RWPE2 (cell line): ENCODE measurements at places on chromosomes 2 and 18.
A peak's percentile ranks its signal among the peaks of the same experiment; 100 is the strongest.

DNA sequence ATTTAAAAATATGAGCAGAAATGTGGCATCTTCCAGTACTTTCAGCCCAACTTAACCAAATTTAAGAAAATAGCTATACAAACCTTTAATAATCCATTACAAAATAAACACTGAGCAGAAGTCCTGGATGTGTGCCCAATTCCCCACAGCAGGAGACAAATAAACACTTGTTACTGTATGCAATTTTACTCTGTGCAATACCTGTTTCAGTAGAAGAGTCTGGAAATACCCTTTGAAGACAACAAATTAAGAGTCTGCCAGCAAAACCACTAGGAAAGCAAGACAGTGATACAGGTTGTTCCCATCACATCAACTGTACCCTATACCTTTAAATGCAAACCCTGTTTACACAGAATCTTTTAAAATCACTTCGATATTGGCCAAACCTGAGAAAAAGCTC is 41.4 kb upstream of the RNU4ATAC start:
- no peak for DNase-seq

DNA sequence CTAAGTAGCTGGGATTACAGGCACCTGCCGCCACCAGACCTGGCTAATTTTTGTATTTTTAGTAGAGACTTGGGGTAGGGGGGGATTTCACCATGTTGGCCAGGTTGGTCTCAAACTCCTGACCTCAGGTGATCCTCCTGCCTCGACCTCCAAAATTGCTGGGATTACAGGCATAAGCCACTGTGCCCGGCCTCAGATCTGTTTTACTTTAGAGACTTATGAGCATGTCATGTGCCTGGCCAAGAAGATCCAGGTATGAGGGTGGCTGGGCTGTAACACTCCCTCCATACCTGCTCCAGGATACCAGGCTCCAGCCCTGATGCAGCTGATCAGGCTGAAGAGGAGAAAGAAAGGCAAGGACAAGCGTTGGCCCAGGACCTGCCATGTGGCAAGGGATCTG is 125.0 kb downstream of the LPIN1 start:
- no peak for DNase-seq

DNA sequence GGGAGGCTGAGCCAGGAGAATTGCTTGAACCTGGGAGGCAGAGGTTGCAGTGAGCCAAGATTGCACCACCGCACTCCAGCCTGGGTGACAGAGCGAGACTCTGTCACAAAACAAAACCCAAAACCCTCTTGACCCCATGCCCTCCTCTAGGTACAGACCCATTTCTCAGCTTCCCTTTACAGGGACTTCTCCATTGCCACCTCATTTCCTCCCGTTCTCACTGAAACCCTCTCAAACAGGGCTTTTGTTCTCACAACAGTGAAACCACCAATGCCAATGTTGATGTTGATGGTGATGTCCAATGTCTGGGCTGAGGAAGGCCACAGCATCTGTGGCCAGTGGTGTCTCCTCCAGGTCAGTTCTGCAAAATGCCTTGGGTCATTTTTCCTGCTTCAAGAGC is 69.0 kb upstream of the ZCCHC2 start:
- DNase-seq, result no peak

DNA sequence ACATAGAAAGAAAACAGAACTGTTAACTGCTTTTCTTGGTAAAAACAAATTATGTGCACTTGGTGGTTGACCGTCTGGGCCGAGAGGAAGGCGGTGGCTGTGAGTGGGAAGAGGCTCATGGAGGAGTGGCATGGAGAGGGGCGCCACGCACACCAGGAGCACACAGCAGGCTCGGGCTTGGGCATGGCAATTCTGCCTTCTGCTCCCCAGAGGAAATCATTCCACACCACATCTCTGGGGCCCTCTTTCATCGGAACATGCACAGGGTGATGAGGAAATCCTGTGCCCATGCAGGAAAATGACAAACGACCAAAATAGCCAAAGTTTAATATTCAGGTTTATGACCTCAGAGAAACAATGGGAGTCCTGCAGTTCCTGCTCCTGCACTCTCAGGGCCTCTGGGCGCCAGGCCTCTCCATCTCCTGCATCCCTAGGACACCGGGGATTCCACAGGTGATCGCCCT is 26.4 kb downstream of the WDFY1 start:
- DNase-seq, result no peak

DNA sequence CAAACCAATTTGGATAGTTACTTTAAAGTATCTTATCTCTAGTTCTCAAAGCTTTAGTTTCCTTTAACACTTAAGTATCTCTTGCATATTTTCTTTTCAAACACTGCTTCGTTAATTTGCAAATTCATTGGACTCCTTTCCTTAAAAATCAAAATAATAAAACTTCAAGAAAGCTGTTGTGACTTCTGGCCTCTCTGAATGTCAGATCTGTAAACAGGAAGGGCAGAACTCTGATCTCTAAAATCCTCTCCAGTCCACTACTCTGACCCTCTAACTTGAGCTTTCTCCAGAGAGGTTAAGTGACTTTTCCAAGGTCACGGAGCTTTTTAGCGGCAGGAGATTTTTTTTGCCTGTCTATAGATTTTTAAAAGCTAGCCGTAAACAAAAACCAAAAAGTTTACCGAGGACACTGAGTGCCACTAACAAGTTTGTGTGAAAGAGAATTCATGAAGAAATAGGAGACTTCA is 155.5 kb downstream of the TGIF1 start:
- DNase-seq, result no peak

DNA sequence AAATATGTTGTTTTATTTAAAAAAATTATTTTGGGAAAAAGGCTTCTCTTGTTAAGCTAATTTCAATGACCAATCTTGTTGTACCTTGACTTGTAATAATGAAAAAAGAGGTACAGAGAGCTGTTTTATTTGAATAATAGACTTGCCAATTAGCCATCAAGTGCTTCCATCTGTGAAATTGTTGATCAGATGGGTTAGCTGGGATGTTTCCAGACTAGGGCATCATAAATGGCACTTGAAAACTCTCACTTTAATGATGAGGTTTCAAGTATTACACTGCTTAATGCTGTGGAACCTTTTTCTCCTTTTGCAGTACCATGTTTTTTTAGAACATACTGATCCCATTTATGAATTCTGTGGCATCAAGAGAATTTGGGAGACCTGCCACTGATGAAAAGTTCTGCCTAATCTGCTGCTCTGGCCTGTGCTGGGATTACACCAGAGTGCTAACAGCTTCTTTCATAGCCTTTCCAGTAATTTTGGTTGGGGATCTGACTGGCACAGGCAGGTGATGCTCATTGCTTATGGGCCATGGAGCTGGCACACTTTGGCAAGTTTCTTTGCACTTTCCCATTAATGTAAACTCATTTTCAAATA is 24.2 kb downstream of the PSMD14 start:
- no peak for DNase-seq

DNA sequence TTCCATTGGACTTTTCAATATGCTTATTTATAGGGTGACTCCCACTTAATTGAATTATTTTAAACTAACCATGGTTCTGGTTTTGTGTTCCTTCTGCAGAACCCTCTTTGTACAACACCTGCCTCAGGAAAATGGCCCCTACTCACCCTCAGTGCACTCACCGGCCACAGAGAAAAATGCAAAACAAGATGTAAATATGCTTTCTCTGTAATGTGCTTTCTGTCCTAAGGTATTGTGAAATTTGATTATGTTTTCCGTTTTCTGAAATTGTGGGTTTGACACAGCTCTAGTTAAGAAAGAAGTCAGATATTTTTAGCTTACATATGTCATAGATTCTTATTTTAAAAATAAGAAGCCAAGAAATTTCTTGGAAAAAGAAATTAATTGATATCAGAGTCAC is 357.7 kb upstream of the SMIM21 start:
- DNase-seq, result no peak

DNA sequence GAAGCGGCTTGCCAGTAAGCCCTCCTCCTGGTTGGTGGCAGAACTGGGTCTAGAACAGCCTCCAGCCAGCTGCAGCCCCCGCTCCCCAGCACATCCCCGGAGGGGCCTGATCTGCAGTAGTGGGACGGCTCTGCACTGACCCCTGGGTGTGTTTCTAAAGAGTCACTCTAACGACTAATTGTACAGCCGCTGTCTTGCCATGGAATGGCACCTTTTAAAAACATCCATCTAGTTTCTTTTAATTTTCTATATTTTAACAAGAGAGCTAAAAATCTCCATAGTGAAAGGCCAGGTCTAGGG is 82.0 kb downstream of the MTCL1 start:
- DNase-seq, result no peak

GRCh38 chr18:45849529-45849928 is 24.1 kb downstream of the SIGLEC15 start:
- no peak for DNase-seq

GRCh38 chr2:154408786-154409185 is 289.7 kb upstream of the KCNJ3 start:
- DNase-seq, result no peak

DNA sequence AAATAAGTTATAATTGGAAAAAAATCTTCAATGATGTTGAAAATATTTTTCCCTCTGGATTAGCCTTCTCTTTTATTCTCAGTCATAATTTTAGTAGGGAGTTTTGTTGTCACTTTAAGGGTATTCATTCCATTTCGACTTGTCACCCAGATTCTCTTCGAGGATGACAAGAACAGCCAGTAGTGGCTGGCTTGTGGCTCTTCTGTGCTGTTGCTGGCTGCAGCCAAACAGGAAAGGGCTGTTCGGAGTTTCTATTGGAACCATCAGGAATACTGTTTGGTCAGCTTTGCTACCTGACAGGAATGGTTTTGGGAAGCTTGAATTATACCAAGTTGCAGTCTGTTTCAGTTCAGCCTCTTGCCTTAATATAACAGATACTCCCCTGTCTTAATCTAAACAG is 41.6 kb downstream of the MGAT5 start:
- DNase-seq, result no peak

- DNase-seq, result no peak
Observed at GRCh38 chr18:32441533-32441932, 29.1 kb downstream of the GAREM1 start.

GRCh38 chr2:30147715-30148610 is 1.2 kb downstream of the YPEL5 start:
- DNase-seq, result peak; percentile 71

DNA sequence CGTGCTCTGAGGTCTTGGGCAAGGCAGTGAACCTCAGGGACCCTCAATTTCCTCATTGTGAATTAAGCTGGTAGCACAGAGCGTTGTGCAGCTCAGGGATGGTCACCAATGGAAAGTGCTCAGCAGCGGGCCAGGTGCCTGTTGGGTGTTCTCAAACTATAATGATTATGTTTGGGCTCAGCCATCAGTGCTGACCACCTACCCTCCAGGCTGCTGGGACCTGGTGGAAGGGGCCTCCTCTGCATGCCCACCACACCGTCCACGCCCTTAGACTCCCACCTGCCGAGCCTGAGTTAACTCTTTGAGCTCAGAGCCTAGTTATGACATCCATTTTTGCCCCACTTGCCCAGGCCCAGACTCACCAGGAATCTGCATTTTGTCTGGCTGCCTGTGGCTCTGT is 35.0 kb downstream of the GLI2 start:
- DNase-seq, result peak; percentile 27

DNA sequence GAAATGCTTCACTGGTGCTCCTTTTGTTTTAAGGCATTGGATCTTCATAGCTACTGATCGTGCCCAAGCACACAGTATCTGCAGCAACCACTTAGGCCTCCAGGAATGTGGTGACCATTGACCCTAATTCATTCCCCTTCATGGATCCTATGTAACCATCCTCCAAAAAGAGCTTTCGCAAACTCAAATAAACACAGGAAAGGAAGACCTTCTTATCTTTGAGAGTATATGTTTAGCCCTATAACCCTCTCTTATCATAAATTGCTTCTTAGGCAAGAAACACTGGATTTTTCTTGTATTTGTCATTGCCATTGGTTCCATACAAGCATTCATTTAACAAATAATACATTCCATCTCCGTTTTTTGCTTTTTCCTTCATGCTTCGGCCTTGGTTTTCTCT is 4.1 kb upstream of the TTR start:
- DNase-seq, result no peak

DNA sequence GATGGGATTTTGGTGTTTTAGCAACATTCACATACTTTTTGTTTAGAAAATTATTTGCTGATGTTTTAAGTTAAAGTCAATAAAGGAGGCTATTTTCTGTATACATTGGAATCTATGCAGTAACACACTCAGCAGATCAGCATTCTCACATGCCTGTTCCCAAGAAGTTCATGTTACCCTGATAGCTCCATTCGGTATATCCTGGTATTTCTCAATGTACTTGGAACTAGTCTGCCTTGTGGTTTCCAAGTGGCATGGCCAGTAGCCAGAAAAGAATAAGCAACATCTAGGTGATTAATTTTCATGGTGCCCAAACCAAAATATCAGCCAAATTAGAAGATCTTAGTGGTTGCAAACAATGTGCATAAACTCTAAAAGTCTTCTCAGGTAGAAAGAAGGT is 5.2 kb upstream of the NCAPH start:
- DNase-seq, result no peak

DNA sequence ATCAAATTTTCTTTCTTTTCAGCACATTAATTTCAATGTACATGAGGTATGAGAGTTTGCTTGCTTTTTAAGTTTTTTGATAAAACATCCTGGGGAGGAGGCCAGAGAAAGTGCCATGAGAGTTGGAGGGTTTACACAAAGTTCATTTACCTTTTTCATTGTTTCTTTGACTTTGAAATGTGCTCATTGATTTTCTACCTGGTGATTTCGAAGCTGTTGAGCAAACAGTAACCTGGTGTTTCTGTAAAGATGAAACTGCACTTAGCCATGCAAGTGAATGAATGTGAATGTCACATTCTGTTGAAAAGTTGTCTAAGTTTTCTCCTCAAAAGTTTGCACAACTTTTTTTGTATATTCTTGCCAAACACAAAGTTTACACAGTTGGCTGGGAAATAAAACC is 797.0 kb downstream of the METTL4 start:
- DNase-seq, result no peak

GRCh38 chr2:132757676-132758075 is 87.7 kb upstream of the LYPD1 start:
- no peak for DNase-seq

DNA sequence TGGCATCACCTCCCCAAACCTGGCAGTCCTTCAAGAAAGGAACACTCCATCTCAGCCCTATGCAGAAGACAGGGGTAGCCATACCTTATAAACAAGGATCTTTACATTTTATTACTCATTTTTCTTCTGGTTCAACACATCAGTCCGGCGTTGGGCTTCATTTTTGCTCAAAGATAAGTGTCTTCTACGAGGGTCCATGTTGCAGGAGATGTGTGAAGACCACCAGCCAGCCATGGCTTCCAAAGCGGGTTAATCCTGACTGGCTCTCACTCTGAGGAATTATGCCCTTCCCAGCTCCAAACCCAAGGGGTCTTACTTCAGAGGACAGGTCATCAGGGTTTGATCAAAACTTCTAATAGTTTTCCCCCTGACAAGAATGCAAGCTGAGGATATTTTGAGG is 23.9 kb upstream of the GNAL start:
- DNase-seq, result no peak

- no peak for DNase-seq
Observed at GRCh38 chr2:11805024-11805423, 58.6 kb downstream of the LPIN1 start.

DNA sequence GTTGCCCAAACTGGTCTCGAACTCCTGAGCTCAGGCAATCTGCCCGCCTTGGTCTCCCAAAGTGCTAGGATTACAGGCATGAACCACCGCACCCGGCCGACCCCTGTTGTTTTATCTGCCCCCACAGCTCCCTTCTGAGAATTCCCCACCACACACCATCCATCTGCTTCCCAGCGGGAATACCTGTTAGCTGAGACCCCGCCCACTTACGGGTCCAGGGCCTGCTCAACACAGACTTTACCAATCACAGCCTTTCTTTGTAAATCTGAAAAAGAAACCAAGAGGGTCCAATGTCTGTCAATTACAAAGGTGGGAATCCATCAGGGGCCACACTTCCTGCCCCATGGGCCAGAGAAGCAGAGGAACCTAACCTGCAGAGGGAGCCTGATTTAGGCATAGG is 14.2 kb upstream of the CABLES1 start:
- no peak for DNase-seq

- DNase-seq, result peak; percentile 56
Observed at GRCh38 chr2:170715062-170715931, at the start of gene SP5. Gene SP5, plus strand, starts transcription at chr2:170715337. Its CDS starts 176 bp downstream, at chr2:170715513.
